ENCODE measurements at places on chromosomes 7 and 10.

DNA sequence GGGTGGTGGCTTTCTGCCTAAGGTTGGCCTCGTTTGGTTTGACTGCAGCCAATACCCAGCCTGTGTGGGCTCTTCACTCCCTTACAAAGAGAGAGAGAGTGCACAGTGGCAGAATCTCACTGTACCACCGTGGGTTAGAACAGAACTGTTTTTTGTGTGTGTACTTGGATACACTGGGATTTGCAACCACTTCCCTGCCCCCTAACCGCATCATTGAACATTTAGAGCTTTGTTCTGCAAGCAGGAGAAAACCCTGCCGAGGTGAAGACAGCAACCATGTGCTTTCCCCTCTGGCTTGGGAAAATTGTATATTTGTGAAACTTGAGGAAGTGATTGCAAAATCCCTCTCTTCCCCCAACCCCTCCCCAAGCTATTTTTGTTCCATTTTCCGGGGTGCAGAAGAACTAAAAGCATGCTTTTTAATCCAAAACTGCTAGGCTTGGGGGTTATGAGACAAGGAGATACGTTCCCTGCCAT, 201.2 kb downstream of the TCF7L2 start:
- DNase-seq: no peak

GRCh38 chr10:124040451-124041188, 52.8 kb downstream of the CHST15 start:
- DNase-seq: no peak

DNA sequence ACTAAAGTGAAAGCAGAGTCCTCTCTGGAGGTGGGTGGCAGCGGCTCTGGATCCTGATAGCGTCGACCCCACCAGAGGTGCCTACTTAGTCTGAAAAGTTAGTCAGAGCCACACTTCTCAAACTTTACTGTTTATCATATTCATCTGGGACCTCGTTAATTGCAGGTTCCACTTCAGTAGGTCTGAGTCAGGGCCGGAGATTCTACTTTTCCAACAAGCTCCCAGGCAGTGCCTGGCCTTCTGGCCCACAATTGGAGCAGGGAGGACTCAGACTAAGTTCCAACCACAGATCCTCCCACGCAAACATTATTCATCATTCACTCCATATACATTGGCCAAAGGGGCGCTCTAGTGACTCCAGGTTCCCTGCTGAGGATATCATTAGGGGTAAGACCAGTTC, 78.1 kb downstream of the VSTM4 start:
- no peak for DNase-seq

- DNase-seq: no peak
Measured at GRCh38 chr7:47572939-47573757, 8.8 kb downstream of the TNS3 start.

GRCh38 chr10:121053151-121053550, 202.0 kb downstream of the WDR11 start:
- DNase-seq: no peak

- no peak for DNase-seq
Measured at GRCh38 chr7:155169498-155170065, 99.5 kb downstream of the HTR5A start.

GRCh38 chr10:126459878-126460481, 71.7 kb upstream of the ADAM12 start:
- no peak for DNase-seq

DNA sequence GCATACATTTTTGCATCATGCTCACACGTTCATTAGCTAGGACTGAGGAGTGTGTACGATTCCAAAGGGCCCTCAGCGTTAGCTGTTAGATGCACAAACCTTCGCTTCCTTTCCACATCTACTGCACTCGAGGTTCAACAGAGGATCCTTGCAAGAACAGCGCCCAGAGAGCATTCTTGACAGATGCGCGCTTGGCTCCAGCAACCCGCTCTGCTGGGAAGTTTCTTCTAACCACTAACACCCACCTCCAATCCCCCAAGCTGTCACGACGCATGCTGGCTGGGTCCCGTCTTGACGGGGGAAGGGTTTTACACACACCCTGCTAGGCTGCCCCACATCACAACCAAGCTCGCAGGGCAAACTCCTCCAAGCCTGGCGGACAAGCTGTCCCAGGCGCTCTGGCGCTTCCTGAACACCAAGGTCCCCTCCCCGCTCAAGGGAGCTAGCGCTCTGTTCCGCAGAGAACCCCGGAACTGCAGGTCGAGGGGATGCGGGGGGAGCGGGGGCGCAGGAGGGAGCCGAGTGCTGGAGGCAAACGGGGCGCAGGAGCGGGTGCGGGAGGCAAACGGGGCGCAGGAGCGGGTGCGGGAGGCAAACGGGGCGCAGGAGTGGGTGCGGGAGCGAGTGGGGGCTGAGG, 653 bp upstream of the ADRB1 start:
- DNase-seq: peak; percentile 47

DNA sequence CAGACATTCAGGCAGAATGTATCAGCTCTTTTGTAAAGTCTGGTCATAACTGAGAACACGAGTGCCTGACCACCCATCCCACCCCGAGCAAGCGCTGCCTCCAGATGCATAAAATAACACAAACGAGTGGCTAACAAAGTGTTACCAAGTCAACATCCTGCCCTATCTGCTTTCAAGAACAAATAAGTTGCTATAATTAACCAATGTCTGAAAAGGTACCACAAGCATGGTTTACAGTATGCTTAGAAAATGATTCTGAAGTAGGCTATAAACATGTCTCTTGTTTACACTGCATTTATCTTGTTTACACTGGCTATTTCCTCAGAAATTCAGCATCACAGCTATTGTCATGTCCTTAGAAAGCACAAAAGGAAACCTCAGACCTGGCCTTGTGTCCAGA, 49.5 kb downstream of the PIK3AP1 start:
- DNase-seq: no peak

- peak; percentile 8 for DNase-seq
Measured at GRCh38 chr10:32005050-32005449, 51.2 kb downstream of the KIF5B start.

GRCh38 chr7:30001998-30002397, 12.4 kb upstream of the SCRN1 start:
- no peak for DNase-seq

- no peak for DNase-seq
Measured at GRCh38 chr7:30403477-30403876, 75.1 kb downstream of the NOD1 start.

DNA sequence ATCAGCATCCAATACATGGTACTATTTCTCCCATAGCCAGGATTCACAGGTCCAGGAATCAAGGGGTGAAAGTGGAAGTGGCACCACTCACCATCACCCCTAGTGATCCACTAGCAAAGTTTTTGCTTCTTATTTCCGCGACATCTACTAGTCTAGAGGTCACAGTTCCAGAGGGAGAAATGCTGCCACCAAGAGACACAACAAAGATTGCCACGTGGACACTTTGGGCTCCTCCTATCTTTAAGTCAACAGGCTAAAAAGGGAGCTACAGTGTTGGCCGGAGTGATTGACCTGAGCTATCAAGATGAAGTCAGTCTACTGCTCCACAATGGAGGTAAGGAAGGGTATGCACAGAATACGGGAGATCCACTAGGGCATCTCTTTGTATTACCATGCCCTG, 178.2 kb downstream of the AKR1D1 start:
- DNase-seq: no peak

- no peak for DNase-seq
Measured at GRCh38 chr10:5041471-5042023, 37.9 kb upstream of the AKR1C2 start.

DNA sequence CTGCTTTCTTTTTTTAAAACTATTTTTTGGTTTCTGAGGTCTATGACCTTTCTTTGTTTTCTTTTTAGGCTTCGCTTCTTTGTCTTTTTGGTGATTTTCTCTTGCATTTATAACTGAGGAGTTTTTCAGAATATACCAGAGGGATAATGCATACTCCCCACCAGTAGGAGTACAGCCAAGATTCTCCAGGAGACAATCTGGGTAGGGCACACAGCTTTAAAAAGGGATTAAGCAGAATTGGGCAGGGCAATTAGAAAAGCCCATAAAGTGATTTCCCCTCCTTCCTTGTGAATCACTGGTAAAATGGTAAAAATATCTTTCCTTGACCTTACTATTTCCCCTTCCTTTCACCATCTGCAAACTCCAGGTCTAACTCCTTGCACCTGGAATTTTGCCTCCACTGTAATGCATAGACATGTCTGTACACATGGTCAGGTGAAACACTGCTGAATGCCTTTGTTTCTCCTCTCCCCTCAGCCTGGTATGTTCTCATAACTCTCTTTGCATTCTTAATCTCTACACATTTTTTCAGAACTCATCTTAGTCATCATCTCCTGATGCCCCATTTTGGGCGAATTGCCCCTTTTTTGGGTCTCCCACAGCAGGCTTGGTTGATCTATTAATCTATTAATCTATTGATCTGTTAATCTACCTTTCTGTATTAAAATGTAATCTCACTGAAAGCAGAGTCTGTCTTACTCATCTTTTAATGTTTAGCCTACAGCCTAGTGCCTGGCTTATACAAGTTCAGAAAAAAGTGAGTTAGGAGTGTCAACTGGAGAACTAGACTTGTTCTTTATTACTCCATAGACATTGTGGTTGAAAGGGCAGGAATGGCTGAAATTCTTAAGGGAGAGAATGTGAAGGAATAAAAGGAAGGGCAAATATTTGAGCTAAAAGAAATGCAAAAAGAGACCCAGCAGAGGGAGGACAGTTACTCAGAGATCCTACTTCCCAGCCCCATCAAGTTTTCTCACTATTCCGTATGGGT, 64.6 kb downstream of the MDFIC start:
- DNase-seq: no peak

GRCh38 chr10:60943316-60944057, 498 bp downstream of the RHOBTB1 start:
- DNase-seq: peak; percentile 57

GRCh38 chr10:71747551-71748523, 25.5 kb downstream of the VSIR start:
- DNase-seq: no peak

DNA sequence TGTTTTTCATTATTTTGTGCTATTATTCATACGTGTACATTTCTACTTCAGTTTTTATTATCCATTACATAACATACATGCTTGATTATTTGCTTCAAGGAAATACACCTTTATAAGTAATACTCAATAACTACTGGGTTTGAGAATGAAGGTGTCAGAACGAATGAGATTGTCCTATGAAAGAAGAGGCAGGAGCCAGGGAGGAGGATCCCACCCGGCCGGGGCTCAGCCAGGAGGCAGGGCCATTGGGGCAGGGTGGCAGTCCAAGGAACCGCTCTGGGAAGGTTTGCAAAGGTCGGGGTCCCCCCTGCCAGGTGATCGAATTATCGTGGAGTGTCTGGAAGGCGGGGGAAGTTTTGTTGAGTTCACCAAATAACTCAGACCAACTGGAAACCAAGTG, 9.1 kb downstream of the TRIM56 start:
- no peak for DNase-seq

GRCh38 chr10:125017547-125018298, 75.8 kb downstream of the ZRANB1 start:
- no peak for DNase-seq

- DNase-seq: peak; percentile 40
Measured at GRCh38 chr10:97185326-97186058, at the start of gene SLIT1. TSS of gene SLIT1 (minus strand) at chr10:97185959. CDS start at chr10:97185674, 285 bp downstream.

- DNase-seq: peak; percentile 18
Measured at GRCh38 chr10:79242620-79243152, 104.6 kb upstream of the PPIF start.

DNA sequence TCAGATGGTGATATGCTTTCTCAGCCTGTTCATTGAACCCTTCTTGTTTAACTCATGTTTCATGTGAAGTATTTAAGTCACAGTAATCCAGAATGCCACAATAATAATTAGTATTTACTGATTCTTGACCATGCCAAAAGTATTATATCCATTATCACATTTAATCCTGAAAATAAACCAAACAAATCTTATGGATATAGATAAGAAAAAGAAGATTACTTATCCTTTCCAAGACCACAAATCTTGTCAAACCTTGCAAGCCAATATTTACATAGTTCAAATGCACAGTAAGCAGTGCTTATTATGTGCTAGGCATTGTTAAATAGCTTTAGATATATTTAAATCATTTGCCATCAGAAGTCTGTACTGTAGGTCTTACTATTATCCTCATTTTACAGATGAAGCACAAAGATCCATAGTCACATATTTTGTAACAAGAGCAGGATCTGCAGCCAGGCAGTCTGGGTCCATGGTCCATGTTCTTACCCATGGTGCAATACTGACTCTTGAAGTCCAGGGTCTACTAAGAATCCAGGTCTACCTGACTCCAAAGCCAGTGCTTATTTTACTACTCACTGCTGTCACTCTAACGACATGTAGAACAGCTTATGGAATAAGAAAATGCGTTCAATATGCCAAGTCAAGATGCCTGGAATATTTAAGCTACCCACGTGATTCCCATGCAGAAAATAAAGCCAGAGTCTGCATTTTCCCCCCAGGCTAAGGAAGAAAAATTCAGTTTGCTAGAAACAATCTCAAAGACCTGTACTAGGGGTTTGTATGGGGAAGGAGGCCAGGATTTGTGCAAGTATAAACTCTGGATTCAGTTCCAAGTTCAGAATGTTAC, 984.8 kb upstream of the LRRTM3 start:
- no peak for DNase-seq

DNA sequence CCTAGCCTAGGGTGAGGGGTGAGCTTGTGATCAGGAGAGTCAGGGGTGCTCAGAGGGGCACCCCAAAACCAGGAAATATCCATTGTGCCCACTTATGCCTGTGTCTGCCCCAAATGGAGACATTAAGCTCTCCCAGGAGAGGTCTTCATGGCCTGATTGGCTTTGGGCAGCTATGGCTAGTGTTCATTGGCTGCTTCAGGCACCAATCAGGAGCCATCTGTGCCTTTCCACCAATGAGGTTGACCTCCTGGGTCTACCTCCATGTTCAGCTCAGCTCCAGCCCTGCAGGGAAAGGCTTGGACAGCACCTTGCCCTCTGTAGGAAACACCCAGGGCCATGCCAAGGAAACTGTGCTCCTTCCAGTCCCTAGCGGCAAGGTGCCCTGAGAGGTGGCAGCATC, 23.9 kb upstream of the HSPB1 start:
- DNase-seq: no peak

DNA sequence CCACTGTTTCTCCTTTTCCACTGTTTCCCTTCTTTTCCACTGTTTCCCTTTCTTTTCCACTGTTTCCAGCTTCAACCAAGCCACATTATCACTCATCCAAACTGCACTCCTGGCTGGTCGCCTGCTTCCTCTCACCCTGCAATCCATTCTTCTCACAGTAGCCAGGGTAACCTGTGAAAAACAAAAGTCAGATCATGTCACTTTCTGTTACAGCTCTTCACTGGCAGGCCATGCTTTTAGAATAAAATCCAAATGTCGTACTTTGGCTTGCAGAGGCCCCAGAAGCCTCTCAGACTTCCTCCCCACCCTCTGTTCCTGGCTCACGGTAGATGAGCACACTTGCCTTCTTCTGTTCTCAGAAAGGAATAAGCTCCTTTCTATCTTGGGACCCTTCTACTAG, 33.9 kb downstream of the STARD3NL start:
- DNase-seq: no peak

Measured in NCI-H526 treated with DMSO at 0.1 percent for 48 hours (cell line).